ENCODE measurements at places on chromosomes 7 and 10. TPM values are rescaled to one million over a fixed set of nuclear protein-coding genes. Genes with fewer than 3 reads are reported as not detected.

DNA sequence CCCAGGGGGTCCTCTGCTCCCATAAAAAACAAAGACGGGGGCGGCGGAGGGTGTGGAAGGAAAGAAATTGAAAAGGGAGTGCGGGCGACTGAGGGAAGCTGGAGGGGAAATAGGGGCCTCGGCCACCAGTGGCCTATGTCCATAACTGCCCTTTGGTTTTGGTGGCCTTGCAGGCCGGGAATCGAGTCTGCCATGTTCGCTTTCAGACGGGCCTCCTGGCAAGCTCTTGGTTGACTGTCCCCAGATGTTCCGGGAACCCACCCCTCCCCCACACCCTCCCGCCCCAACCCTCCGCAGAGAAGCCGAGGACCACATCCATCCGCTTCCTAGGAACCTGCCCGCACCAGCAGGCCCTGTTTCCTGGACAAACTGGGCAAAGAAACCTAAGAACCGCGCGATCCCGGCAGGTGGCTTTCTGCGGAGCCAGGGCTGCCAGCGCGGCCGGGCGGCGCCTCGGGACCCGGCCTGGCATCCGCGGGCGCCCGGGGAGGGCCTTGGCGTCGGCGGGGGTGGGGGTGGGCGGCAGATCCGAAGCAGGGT is 20.0 kb upstream of the GATA3 start:
- peaks cover 26% of the 10 kb centered on the region for H3K4me1 ChIP-seq
- H3K27me3 ChIP-seq: peaks cover 57% of the 10 kb centered on the region
- no peaks in the 10 kb centered on the region for H3K36me3 ChIP-seq
- H3K4me3 ChIP-seq: peak overlapping the region; percentile 8

GRCh38 chr7:91374321-91374989 is 110.2 kb downstream of the FZD1 start:
- H3K36me3 ChIP-seq: no peaks in the 10 kb centered on the region
- no peak for DNase-seq
- H3K27me3 ChIP-seq: peaks cover 5% of the 10 kb centered on the region
- no peaks in the 10 kb centered on the region for H3K4me1 ChIP-seq

- H3K27ac ChIP-seq: no peak overlapping the region
- no peak overlapping the region for H3K4me3 ChIP-seq
- H3K4me1 ChIP-seq: no peaks in the 10 kb centered on the region
- H3K36me3 ChIP-seq: no peaks in the 10 kb centered on the region
- no peak for DNase-seq
- H3K27me3 ChIP-seq: no peaks in the 10 kb centered on the region
Observed at GRCh38 chr10:54665095-54665494, 135.9 kb downstream of the PCDH15 start.

GRCh38 chr10:17831896-17832295 is 22.7 kb downstream of the MRC1 start:
- no peaks in the 10 kb centered on the region for H3K36me3 ChIP-seq
- no peak for DNase-seq
- no peak overlapping the region for H3K27ac ChIP-seq
- H3K27me3 ChIP-seq: peaks cover 7% of the 10 kb centered on the region
- H3K4me3 ChIP-seq: no peak overlapping the region

- no peak for DNase-seq
- H3K4me3 ChIP-seq: no peak overlapping the region
- H3K27me3 ChIP-seq: no peaks in the 10 kb centered on the region
Observed at GRCh38 chr10:72314263-72314662, 40.5 kb downstream of the DNAJB12 start.

GRCh38 chr10:116810895-116811294 is 38.4 kb upstream of the ENO4 start:
- peaks cover 21% of the 10 kb centered on the region for H3K27me3 ChIP-seq
- no peak for DNase-seq
- H3K4me3 ChIP-seq: no peak overlapping the region
- H3K27ac ChIP-seq: no peak overlapping the region
- no peaks in the 10 kb centered on the region for H3K4me1 ChIP-seq
- no peaks in the 10 kb centered on the region for H3K36me3 ChIP-seq

DNA sequence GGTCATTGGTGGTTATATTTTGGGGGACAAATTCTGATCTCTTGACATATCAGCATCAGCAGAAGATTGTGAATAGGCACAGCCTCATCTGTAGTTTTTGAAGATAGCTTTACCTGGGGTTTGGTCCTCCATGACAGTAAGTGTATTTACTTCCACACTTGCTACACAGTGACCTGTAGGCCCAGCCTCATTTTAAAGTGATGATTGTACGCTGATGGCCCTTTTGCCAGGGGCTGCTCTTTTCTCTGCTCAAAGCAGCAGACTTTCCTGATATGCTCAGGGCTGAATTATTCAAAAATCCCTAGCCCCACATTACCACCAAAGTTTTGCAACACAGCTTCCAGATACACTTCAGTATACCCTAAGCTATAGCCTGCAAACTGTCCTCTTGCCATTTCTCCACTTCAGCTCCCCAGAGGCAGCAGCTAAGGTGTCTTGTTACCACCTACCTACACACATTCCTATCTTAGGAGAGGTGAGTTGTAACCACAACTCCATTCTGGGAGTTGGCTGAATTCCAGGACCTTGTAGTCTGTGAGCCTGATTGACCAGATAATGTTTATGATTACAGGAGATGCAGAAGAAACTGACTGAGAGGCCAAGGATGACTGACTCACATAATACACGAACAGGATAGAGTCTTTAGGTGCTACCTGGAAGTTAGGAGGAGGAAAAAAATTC is 6.0 kb downstream of the ASB4 start:
- H3K36me3 ChIP-seq: no peaks in the 10 kb centered on the region
- no peak for DNase-seq
- no peak overlapping the region for H3K4me3 ChIP-seq

- peaks cover 12% of the 10 kb centered on the region for H3K27me3 ChIP-seq
- H3K27ac ChIP-seq: no peak overlapping the region
- H3K4me1 ChIP-seq: peaks cover 7% of the 10 kb centered on the region
- H3K4me3 ChIP-seq: no peak overlapping the region
- H3K36me3 ChIP-seq: no peaks in the 10 kb centered on the region
- DNase-seq: no peak
Observed at GRCh38 chr7:28666154-28666553, 253.8 kb downstream of the CREB5 start.

DNA sequence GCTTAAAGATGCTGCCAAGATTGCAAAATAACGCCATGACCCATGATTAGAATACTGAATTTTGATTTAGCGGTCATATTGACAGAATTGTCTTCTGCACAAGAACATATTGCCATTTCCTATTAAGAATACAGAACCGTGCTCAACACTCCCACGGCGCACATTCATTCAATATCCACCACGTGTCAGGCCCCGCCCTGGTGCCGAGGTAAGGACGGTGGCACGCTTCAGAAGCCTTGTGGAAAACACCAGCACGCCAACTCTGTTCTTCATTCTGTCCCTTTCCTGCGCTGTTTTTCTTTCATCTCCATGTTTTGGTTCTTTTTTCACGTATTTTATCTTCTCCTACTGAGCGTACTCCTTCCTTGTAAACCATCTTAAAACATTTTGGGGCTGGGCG is 189.3 kb downstream of the ZMYND11 start:
- H3K27ac ChIP-seq: peak overlapping the region; percentile 76
- DNase-seq: peak; percentile 21
- no peak overlapping the region for H3K4me3 ChIP-seq
- H3K36me3 ChIP-seq: peaks cover 5% of the 10 kb centered on the region

DNA sequence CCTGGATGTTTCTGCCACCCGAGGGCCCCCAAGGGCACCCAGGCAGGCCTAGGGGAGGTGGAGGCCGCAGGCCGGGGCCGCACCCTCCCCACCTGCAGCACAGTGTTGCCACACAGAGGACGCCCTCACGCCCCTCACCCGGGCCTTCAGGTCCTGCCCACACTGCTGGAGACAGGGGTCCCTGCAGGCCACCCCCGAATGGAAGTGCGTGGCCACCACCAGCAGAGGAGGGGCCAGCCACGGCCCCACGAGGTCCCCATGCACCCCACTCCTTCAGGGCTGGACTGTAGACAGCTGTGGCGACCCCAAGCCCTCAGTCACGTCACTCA is 35.4 kb downstream of the ADAP1 start:
- no peak overlapping the region for H3K27ac ChIP-seq
- peaks cover 29% of the 10 kb centered on the region for H3K4me1 ChIP-seq
- no peaks in the 10 kb centered on the region for H3K27me3 ChIP-seq
- H3K36me3 ChIP-seq: no peaks in the 10 kb centered on the region
- DNase-seq: peak; percentile 4
- no peak overlapping the region for H3K4me3 ChIP-seq

DNA sequence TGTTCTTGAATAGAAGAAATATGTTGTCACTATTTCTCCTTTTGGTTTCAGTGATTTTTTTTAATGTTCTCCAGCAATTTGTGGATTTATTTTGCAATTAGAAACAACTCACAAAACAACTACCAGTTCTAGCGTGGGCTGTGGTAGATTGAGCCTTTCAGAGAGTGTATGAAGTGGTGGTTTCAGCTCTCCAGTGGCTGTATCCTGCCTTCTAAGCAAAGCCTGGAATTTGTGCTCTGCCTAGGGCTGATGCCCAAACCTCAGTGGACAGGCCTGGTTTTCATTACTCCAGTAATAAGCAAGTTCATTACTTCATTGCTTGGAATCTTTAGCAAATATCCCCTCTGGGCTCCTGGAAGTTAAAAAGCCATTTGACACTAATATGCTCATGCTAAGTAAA is 35.9 kb downstream of the APBB1IP start:
- H3K27me3 ChIP-seq: no peaks in the 10 kb centered on the region
- H3K27ac ChIP-seq: peak overlapping the region; percentile 92
- H3K4me3 ChIP-seq: no peak overlapping the region
- H3K36me3 ChIP-seq: peaks cover 43% of the 10 kb centered on the region
- peaks cover 87% of the 10 kb centered on the region for H3K4me1 ChIP-seq

- no peak for DNase-seq
- H3K36me3 ChIP-seq: no peaks in the 10 kb centered on the region
- no peaks in the 10 kb centered on the region for H3K4me1 ChIP-seq
Observed at GRCh38 chr10:93799155-93799708, 41.5 kb downstream of the LGI1 start.

GRCh38 chr10:94631077-94631875 is 52.3 kb upstream of the CYP2C18 start:
- DNase-seq: no peak
- peaks cover 6% of the 10 kb centered on the region for H3K27me3 ChIP-seq
- no peaks in the 10 kb centered on the region for H3K4me1 ChIP-seq
- H3K4me3 ChIP-seq: no peak overlapping the region
- no peaks in the 10 kb centered on the region for H3K36me3 ChIP-seq

GRCh38 chr10:91953600-91954160 is 30.1 kb downstream of the BTAF1 start:
- H3K36me3 ChIP-seq: peaks cover 56% of the 10 kb centered on the region
- H3K27me3 ChIP-seq: no peaks in the 10 kb centered on the region
- no peak for DNase-seq
- H3K27ac ChIP-seq: no peak overlapping the region
- no peak overlapping the region for H3K4me3 ChIP-seq

GRCh38 chr10:47254611-47255010 is 45.4 kb upstream of the GDF10 start:
- H3K27ac ChIP-seq: peak overlapping the region; percentile 35
- H3K36me3 ChIP-seq: no peaks in the 10 kb centered on the region

The IFIT1B gene
- not detected for total RNA-seq

The SRRM3 gene
- 0.09 TPM for total RNA-seq

The ABCA13 gene
- not detected for total RNA-seq

The GIMAP6 gene
- total RNA-seq: 21.6 TPM

The ZNF804B gene
- total RNA-seq: not detected

The SEMA3C gene
- total RNA-seq: not detected

The PSMA2 gene
- 217 TPM for total RNA-seq

The SFTPA2 gene
- total RNA-seq: not detected

The CPA4 gene
- total RNA-seq: not detected

The C10orf105 gene
- 0.34 TPM for total RNA-seq

The ZSCAN25 gene
- total RNA-seq: 25.2 TPM
